ENCODE measurements at places on chromosomes 7 and 10. TPM values are rescaled to one million over a fixed set of nuclear protein-coding genes. Genes with fewer than 3 reads are reported as not detected.

DNA sequence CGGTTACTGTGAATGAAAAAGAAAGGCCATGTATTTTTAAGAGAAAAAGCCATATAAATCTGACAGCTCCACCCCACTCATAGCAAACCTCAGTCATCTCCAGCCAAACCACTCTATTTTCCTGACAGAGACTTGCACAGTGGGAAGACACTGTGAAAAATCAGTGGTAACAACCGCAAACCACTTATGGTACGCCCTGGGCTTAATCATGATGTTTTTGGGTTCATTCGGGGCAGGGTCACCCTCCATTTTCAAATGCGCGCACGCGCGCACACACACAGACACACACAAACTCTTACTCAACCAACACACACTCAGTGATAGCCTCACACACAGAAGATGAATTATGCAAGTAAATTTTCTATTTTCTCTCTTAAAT lies 82.1 kb upstream of the HPS1 start:
- no peak for DNase-seq

- DNase-seq: no peak
These were observed 272.3 kb upstream of the SEMA3C start for GRCh38 chr7:81190997-81191768.

The ADRA2A gene
- not detected for total RNA-seq

The SRGN gene
- total RNA-seq: 662 TPM

- DNase-seq: no peak
These were observed 58.3 kb downstream of the MKX start for GRCh38 chr10:27687326-27687725.

The TAS2R5 gene
- 0.88 TPM for total RNA-seq

DNA sequence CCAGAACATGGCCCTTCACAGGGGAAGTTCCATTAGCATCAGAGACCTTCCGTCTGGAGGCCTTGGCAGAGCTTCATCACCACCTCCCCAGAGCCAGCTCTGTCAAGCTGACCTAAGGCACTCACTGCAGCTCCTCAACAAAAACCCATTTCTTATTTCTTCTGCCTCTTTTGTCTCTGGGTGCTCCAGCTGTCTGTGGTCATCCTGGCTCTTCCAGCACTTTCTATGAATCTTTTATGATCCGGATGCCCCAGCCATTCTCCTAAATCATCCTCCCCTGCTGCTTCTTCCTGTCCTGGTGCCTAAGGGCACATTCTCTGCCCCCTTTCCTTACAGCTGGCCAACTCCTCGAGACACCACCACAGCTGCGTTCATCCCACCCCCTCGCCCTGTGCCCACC lies 171.7 kb upstream of the INSYN2A start:
- no peak for DNase-seq

The CACNB2 gene
- total RNA-seq: not detected

GRCh38 chr7:132456418-132456817 lies 119.9 kb downstream of the PLXNA4 start:
- no peak for DNase-seq

The CCDC7 gene
- 12.1 TPM for total RNA-seq

GRCh38 chr10:103820101-103821062 lies 35.0 kb downstream of the SH3PXD2A start:
- DNase-seq: no peak

DNA sequence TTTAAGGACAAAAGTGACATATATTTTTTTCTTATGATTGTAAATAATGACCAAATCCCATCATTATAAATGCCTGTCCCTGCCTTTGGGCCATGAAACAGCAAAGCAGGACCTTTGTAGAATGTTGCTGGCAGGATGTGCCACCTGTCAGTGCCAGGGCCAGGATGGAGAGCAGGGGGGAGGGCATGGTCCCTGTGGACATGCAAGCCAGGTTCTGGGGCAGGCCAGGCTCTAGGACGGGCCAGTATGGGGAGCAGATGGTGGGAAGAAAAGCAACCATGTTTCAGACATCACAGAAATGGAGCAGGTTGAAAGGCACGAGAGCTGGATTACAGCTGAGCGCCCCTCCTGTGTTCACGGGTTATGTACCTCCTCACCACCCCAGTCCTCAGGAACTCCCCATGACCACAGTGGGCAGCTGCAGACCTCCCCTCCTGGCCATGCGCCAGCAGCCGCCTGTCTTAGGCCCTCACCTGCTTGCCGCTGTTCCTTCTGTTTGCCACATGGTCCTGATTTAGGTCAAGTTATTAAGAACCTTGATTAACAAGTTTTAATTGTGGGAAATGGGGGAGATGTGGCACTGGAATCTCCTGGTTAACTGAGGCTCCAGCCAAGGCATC lies 210.4 kb downstream of the PAXIP1 start:
- no peak for DNase-seq

- no peak for DNase-seq
These were observed 57.7 kb upstream of the FAM20C start for GRCh38 chr7:134561-135256.

The XRCC2 gene
- 14.8 TPM for total RNA-seq

The PNLIPRP1 gene
- total RNA-seq: not detected

GRCh38 chr10:12628964-12629766 lies 279.8 kb downstream of the CAMK1D start:
- no peak for DNase-seq

The ASB10 gene
- total RNA-seq: not detected

The INMT gene
- total RNA-seq: not detected

The FAM241B gene
- total RNA-seq: 10.6 TPM

DNA sequence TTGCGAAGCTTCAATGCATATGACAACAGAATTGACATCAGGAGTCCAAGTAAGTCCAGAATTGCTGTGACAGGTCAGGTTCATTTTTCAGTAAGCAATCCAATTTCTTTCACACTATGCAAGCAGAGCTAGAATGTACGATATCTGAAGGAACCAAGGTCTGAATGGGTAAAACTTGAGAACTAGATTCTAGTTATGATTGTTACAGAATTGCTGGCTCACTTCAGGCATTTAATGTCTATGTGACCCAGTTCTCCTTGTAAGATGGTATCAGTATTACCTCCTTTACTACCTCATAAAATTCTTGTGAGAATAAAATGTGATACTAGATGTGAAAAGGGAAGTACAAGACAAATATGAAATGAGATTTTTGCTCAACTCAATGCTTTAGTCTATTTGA lies 159.6 kb downstream of the GPR158 start:
- no peak for DNase-seq
